ENCODE measurements at places on chromosomes 6 and 20. TPM values are rescaled to one million over a fixed set of nuclear protein-coding genes. Genes with fewer than 3 reads are reported as not detected.

Gene TBXT
- not detected for total RNA-seq

Gene ATP6V1G2
- total RNA-seq: 2.5 TPM

Gene VSX1
- 0.96 TPM for total RNA-seq

Gene KIFC1
- 2.2 TPM for total RNA-seq

Gene OR2H1
- not detected for total RNA-seq

Gene PSORS1C2
- not detected for total RNA-seq

Gene RAMACL
- 4.2 TPM for total RNA-seq

Gene CEP57L1
- 10.7 TPM for total RNA-seq

Gene HLA-DMB
- total RNA-seq: 12.1 TPM

Gene TBX18
- total RNA-seq: 13.3 TPM

Gene NRN1
- total RNA-seq: 1.8 TPM

Gene GPR63
- total RNA-seq: 1.7 TPM

Gene KCNG1
- total RNA-seq: 0.48 TPM

Gene EPHA7
- 1.5 TPM for total RNA-seq

Gene FAM162B
- 6.4 TPM for total RNA-seq

Gene PRSS35
- 7.6 TPM for total RNA-seq

Gene KHDC1L
- not detected for total RNA-seq

Data from ovary (tissue), 10 donors.